ENCODE measurements at places on chromosomes 16 and 17.

DNA sequence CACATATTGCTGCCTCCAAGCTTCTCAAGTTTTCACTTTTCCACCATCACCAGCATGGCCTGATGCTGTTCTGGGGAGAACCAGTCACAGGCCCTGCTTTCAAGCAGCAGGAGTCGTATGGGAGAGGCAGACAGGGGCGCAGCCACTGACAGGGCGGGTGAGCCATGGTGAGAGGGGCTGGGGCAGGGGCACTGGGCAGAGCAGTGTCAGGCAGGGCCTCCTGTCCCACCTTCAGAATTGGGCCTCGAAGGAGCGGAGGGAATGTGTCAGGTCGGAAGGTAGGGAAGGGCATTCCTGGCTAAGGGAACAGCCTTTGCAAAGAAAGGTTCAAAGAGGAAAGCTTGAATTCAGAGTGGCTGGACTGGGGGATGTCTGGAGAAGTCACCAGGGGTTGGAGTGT lies 4.9 kb upstream of the MAP2K3 start:
- DNase-seq = no peak
- no peak overlapping the region for H3K27ac ChIP-seq
- H3K4me3 ChIP-seq = peak overlapping the region; percentile 26
- peaks cover 12% of the 10 kb centered on the region for H3K36me3 ChIP-seq

- no peaks in the 10 kb centered on the region for H3K4me1 ChIP-seq
- no peaks in the 10 kb centered on the region for H3K27me3 ChIP-seq
- no peak overlapping the region for H3K4me3 ChIP-seq
- H3K36me3 ChIP-seq = no peaks in the 10 kb centered on the region
- no peak overlapping the region for H3K27ac ChIP-seq
Observed at GRCh38 chr17:11840831-11841230, 156.4 kb downstream of the ZNF18 start.

- no peaks in the 10 kb centered on the region for H3K4me1 ChIP-seq
- no peak for DNase-seq
- peaks cover 76% of the 10 kb centered on the region for H3K27me3 ChIP-seq
- H3K36me3 ChIP-seq = peaks cover 1% of the 10 kb centered on the region
Observed at GRCh38 chr16:87583453-87584131, 18.7 kb upstream of the JPH3 start.

DNA sequence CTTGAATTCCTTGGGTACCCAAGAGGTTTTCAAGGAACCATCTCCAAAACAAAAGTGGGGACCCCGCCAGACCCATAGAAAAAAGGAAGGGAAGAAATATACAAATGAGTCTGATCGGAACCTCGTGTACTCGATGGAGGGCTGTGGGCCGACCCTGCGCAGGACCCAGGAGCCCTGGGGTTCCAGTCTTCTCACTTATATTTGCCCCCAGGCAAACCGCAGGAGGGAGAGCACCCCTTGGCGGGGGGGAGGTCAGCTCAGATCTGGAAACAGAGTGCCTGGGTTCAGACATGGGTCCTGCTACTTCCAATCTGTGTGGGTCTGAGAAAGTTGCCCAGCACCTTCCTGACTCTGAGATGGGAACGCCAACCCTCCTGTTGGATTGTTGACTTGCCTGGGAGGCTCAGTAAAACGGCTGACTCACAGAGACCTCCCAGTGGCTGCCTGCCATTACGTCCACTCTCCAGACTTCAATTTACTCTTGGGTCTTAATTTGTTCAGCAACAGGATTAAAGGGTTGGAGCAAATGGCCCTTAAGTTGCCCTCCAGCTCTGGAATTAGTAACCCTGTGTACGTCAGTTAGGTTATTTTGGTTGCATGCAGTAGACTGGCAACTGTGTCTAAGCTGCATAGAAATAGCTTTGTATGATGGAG lies 24.9 kb upstream of the CACNG4 start:
- no peaks in the 10 kb centered on the region for H3K4me1 ChIP-seq
- peaks cover 86% of the 10 kb centered on the region for H3K27me3 ChIP-seq
- H3K36me3 ChIP-seq = no peaks in the 10 kb centered on the region
- H3K27ac ChIP-seq = no peak overlapping the region
- no peak overlapping the region for H3K4me3 ChIP-seq

GRCh38 chr17:33012522-33013033 lies 20.9 kb downstream of the SPACA3 start:
- no peak for DNase-seq
- no peaks in the 10 kb centered on the region for H3K36me3 ChIP-seq
- H3K4me3 ChIP-seq = no peak overlapping the region
- H3K27ac ChIP-seq = no peak overlapping the region
- H3K4me1 ChIP-seq = no peaks in the 10 kb centered on the region

DNA sequence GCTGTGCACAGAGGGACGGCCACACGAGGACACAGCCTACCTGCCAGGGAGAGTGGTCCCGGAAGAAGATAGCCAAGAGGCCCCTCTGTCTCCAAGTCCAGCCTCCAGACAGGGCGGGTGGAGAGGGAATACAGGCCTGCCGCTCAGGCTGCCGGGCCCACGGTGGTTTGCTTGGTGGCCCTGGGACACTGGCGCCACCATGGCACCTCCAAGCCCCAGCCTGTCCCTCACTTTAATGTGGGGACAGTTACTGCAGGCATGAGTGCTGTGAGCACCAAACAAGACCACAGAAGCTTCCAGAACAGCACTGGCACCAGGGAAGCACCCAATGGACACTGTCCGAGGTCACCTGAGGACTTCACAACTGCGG lies 22.0 kb upstream of the CHMP6 start:
- DNase-seq = no peak
- peaks cover 12% of the 10 kb centered on the region for H3K36me3 ChIP-seq
- peaks cover 7% of the 10 kb centered on the region for H3K27me3 ChIP-seq
- peak overlapping the region; percentile 11 for H3K4me3 ChIP-seq
- H3K27ac ChIP-seq = peak overlapping the region; percentile 10

GRCh38 chr17:72614871-72615626 lies 477.4 kb downstream of the SLC39A11 start:
- H3K36me3 ChIP-seq = peaks cover 2% of the 10 kb centered on the region
- DNase-seq = no peak
- H3K4me3 ChIP-seq = no peak overlapping the region
- no peak overlapping the region for H3K27ac ChIP-seq

- DNase-seq = no peak
- H3K4me3 ChIP-seq = no peak overlapping the region
- H3K27ac ChIP-seq = no peak overlapping the region
- H3K36me3 ChIP-seq = peaks cover 11% of the 10 kb centered on the region
- no peaks in the 10 kb centered on the region for H3K27me3 ChIP-seq
Observed at GRCh38 chr16:2092256-2092620, 43.5 kb downstream of the PKD1 start.

GRCh38 chr16:88487920-88488851 lies 35.1 kb downstream of the ZFPM1 start:
- H3K27me3 ChIP-seq = no peaks in the 10 kb centered on the region
- peaks cover 13% of the 10 kb centered on the region for H3K4me1 ChIP-seq
- no peak for DNase-seq
- no peak overlapping the region for H3K4me3 ChIP-seq
- H3K27ac ChIP-seq = peak overlapping the region; percentile 46

DNA sequence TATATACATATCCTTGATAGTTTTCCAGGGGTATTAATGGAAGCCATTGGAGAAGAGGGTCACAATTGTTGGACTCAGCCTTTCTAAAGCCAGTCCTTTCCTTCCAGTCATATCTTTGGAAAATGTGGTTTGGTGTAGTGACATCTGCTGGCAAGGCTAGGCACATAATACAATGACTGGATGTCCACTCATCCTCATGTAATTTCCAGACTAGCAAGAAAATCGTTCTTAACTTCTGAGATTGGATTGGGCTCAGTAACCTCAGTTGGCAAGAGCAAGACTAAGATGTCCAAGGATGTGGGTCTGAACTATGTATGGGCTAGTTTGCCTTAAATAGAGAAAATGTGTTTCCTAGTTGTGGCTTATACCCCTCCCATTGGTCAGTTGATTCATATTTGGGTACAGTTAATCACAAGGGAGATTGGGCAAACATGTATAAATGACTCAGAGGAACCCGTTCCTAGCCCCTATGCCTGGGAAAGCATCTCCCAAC lies 8.7 kb upstream of the KAT7 start:
- H3K27ac ChIP-seq = no peak overlapping the region
- no peaks in the 10 kb centered on the region for H3K27me3 ChIP-seq
- peaks cover 13% of the 10 kb centered on the region for H3K4me1 ChIP-seq

DNA sequence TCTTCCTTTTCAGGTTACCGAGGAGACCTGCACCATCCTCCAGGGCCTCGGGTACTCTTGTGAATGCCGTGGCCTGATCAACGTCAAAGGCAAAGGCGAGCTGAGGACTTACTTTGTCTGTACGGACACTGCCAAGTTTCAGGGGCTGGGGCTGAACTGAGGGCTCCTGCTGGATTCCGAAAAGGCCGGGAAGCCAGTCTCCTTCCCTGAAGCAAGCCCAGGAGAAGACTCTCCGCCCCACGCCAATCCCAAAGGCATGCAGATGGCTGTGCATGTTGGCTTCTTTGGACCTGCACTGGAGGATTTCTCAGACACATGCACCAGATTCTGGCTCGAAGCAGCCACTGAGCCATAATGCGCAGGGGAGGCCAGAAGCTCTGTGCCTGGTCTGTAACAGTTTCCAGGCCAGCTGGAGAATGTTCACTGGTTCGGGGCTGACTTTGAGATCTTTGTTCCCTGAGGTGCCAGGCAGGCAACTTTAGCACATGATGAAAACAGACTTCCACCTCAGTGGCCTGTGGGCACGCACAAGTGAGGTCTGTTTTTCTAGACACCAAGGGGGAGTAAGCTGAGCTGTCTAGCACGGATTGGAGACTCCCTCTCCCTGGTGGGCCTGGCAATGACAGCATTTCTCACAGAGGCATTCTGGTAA lies 49.1 kb downstream of the ADCY7 start:
- H3K4me3 ChIP-seq = no peak overlapping the region
- no peak overlapping the region for H3K27ac ChIP-seq
- DNase-seq = no peak
- peaks cover 8% of the 10 kb centered on the region for H3K4me1 ChIP-seq

GRCh38 chr16:57203451-57203850 lies 17.3 kb downstream of the RSPRY1 start:
- peaks cover 4% of the 10 kb centered on the region for H3K4me1 ChIP-seq
- no peak overlapping the region for H3K27ac ChIP-seq
- DNase-seq = no peak
- H3K27me3 ChIP-seq = no peaks in the 10 kb centered on the region
- peaks cover 25% of the 10 kb centered on the region for H3K36me3 ChIP-seq
- no peak overlapping the region for H3K4me3 ChIP-seq

DNA sequence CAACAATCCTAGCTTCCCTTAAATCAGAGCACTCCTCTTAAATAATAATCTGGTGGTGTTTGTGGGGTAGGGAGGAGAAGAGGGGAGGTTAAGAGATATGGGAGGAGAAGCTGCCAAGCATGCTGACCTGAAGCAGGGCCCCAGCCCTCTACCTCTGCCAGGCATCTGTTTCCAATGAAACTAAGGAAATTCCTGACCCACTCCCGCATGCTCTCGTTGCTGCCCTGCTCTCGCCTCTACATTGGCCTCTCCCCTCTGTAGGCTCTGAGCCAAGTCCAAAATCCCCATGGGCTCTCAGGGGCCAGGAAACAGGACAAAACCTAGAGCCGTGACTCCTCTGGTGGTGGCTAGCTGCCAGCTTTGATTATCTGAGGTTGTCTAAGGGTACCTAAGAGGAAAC lies 559.5 kb upstream of the CDH11 start:
- no peak overlapping the region for H3K4me3 ChIP-seq
- no peaks in the 10 kb centered on the region for H3K27me3 ChIP-seq
- no peak overlapping the region for H3K27ac ChIP-seq
- DNase-seq = no peak

DNA sequence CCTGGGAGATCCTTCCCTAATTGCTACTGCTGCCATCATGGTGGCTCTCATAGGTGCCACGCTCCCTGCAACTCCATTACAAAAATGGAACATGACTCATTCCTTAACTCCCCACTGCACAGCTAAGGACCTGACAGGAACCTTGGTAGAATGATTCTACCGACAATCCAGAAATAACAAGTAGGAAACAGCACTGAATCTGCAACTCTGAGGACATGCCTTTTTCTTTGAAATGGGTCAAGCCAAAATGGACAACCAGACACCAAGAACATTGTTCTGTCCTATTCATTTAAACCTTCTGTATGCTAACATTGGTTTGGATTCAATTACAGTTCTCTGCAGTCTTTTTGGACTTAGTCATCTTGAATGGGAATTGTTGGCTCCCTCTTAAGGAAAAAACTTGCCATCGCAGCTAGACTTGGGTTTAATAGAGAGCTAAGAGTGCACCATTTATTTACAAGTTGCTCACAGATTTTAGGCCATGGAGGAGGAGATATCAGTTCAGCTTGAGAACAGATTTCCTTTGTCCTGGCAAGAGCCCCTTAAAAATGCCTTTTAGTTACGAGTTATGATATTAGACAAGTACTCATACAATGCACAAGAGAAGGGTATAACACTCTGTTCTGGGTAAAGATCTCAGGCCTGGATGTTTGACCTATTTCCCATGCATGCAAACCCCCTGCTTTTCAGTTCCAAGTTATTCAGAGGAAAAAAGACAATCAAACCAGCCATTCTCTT lies 20.9 kb upstream of the NSRP1 start:
- H3K4me3 ChIP-seq = no peak overlapping the region
- H3K36me3 ChIP-seq = peaks cover 3% of the 10 kb centered on the region
- DNase-seq = no peak

DNA sequence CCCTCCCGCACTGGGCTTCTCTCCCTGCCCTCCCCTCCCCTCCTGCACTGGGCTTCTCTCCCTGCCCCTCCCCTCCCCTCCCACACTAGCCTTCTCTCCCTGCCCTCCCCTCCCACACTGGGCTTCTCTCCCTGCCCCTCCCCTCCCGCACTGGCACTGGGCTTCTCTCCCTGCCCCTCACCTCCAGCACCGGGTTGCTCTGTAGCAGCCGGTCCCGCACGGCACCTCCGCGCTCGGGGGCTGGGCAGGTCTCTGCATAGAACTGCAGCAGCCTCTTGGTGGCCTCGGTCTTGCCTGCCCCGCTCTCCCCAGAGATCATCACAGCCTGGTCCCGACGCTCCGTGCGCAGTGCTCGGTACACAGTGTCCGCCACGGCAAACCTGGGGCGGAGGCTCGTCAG lies 9.8 kb downstream of the MYO1C start:
- H3K36me3 ChIP-seq = peaks cover 20% of the 10 kb centered on the region
- H3K4me1 ChIP-seq = peaks cover 16% of the 10 kb centered on the region
- no peaks in the 10 kb centered on the region for H3K27me3 ChIP-seq
- DNase-seq = no peak
- H3K4me3 ChIP-seq = no peak overlapping the region
- no peak overlapping the region for H3K27ac ChIP-seq
